ENCODE measurements at places on chromosomes 12 and 14.

GRCh38 chr14:99566390-99567354 lies 37.3 kb downstream of the CCDC85C start:
- DNase-seq: no peak

- no peak for DNase-seq
Measured at GRCh38 chr12:1797991-1798640, 22.2 kb upstream of the LRTM2 start.

GRCh38 chr12:127749416-127749815 lies 517.6 kb upstream of the TMEM132C start:
- no peak for DNase-seq

GRCh38 chr12:76568130-76568529 lies 8.6 kb upstream of the OSBPL8 start:
- DNase-seq: no peak

DNA sequence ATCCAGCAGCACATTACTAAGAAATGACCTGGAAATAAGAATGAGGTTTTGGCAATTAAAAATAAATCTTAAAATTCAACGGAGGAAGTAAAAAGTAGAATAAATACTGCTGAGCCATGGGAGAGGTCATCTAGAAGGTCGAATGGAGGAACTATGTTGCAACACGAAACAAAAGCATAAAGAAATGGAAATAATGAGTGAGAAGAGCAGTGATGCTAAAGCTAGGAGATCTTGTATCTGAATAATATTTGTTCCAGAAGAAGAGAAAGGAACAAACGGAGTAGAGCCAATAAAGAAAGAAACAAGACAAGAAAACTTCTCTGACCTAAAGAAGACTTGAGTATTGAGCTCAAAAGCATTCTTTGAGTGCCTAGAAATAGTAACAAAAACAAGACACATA lies 6.6 kb upstream of the KRT7 start:
- DNase-seq: no peak

DNA sequence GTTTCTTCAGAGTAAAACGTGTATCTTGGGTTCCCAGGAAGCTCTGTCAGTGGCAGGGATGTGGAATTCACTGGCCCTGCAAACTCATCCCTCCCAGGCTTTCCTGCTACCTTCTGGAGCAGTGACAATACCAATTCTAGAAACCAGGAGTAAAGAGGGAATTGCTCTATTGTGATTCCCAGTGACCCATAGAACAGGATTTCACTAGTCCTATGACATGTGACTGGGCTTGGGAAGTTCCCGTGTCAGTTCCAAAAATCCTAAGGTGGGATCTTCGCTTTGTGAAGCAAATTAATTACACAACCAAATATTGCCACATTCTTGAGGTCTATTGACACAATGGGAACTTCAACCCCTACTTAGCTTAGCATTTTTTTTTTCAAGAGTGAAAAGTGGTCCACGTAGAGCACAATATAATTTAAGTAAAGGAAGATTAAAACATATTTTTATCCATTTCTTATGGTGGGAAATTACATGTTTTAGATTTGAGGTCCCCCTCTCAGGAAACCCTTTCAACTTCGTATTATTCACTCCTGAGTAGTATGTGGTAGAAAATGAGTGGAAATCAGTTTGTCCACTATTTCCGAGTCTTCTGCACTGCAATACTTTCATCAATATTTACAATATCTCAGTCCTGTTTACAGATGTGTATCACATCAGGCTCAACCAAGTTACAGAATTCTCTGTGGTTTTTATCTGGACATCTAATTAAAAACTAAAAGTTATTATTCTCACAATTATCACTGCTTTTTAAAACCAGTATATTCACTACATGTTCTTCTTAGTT lies 88.9 kb upstream of the SOX5 start:
- DNase-seq: no peak

- no peak for DNase-seq
Measured at GRCh38 chr14:98984719-98985041, 287.3 kb downstream of the BCL11B start.

DNA sequence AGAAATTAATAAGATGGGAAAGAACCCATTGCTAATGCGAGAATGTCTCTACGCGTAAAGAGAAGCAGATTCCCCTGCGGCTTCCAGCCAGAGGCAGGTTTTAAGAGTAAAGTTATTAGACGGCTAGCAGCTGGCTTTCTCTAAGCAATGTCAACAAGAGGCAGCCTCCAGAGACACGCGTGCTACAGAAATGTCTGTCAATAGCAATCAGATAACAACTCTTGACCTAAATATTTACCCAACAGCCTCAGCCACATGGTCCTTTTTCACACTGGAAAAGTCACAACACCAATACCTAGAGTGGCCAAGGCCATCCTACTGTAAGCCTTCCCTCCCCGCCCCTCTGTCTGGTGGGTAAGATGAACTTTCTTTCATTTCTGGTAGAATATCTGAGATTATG lies 146.0 kb upstream of the SFSWAP start:
- no peak for DNase-seq

GRCh38 chr12:122243965-122244364 lies 18.1 kb upstream of the DIABLO start:
- DNase-seq: no peak

GRCh38 chr14:23566112-23566777 lies 1.3 kb downstream of the AP1G2 start:
- no peak for DNase-seq

- no peak for DNase-seq
Measured at GRCh38 chr12:107583551-107583950, 102.0 kb upstream of the PWP1 start.

DNA sequence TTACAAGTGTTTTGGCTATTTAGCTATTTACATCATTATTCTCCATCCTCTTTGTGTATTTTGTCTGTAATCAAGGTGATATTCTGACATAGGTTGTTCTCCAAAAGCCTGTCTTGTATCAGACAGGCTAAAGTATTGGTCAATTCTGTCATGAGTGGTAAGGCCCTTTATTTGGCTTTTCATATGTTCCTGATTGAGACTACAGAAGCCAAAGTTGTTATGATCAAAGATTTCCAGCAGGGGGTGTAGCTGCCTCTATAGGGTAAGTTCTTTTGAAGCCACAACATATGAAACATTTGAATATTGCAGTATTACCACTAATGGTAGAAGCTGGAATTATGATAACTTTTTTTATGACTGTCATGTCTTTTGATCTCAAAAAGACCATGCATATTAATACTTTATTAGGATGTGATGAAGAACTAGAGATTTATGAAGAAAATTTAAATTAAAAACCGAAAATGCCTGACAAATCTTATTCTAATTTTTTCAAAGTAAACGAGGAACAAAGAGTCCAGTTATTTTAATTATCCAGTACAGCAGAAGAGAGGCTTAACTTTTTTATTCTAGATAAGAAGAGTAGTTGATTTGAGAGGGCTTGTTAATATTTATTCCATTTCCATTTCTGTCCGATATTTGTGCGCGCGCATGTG lies 3.4 kb upstream of the ARHGAP5 start:
- no peak for DNase-seq

DNA sequence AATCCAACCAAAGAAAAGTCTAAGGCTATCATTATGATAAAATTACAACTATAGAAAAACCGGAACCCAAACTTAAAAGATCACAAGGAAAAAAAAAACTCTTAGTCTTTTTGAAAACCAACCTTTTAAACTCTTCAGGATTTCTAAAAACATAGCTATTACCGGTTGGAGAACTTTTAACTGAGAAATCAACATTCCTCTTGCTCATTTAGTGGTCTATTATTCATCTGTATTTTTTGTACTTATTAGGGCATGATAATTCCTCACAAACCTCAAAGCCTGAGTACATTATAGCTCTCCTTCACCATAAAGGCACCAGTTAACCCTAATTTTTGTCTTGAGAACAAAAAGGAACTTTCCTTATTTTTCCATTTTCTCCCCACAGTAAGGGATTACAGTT lies 10.4 kb downstream of the LUM start:
- DNase-seq: no peak

- no peak for DNase-seq
Measured at GRCh38 chr12:27971606-27972005, 927 bp downstream of the PTHLH start.

DNA sequence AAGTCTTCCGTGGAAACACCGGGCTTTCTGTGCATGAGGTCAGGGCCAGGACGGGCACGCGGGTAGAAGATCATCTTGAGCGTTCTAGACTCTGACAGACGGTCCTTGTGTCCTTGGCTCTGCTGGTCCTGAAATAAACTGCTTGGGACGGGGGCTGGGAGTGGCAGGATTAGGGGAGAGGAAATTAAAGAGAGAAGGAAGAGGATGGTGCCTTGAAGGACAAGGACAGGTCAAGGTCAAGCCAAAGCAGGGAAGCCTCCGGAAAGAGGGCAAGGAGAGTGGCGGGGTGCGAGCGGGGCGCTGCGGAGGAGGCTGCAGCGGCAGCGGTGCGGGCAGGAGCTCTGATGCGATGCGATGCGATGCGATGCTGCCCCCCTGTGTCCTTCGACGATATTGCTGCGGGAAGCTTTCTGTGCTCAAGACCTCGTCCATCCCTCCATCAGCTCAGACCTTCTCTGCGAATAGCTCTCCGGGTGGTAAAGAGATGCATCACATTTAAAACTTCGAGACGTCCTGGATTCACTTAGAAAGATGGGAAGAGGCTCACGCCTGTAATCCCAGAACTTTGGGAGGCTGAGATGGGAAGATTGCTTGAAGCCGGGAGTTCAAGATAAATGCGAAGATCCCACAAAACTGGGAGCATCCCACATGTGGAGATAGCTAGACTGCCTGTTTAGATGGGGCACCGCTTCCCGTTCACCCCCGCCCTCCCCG lies 110.1 kb upstream of the TMEM132D start:
- DNase-seq: no peak

DNA sequence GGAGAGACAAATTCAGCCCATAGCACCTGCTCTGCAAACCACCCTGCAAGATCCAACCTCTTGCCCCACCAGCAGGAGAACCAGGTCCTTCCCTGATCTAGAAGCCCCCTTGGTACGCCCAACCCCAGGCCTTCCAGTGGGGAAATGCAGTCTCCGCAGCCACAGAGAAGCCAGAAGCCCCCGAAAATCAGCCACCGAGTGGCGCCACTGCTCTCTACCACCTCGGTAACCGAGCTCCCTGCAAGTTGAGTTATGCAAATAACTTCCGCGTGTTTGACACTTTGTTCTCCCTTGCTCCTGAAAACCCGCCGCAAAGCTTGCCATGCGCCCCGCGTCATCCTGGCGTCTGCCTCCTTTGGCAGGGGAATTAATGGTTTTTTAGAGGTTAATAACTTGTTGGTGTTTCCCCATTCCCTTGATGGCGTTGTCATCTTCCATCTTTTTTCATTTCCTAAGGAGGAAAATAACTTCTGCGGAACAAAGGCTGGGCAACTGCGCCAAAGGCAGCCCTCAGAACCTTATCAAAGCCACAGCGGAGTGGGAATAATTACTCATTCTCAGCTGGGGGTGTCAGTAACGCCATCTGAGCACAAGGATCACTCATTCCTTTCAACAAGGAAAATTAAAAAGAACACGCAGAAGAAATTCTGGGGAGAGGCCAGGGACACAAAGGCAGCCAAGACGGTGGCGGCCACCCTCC lies 60.4 kb downstream of the FZD10 start:
- DNase-seq: no peak

DNA sequence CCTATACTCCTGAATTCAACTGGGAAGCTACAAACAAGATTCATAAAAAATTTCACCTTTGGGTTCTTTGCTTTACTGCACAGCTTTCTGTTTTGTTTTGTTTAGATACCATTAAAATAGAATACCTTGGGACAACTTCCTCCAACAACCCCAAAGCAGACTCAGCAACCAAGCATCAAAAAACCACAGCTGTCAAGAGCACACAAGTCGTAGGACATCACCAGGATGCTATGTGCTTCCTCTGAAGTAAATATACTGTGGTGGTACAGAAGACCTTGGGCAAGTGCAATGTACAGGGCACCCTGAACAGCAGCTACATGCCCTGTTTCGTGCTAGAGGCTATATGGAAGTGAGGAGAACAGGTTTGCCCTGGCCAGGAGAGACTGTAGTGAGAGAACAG lies 359.3 kb downstream of the BCL11B start:
- DNase-seq: no peak

DNA sequence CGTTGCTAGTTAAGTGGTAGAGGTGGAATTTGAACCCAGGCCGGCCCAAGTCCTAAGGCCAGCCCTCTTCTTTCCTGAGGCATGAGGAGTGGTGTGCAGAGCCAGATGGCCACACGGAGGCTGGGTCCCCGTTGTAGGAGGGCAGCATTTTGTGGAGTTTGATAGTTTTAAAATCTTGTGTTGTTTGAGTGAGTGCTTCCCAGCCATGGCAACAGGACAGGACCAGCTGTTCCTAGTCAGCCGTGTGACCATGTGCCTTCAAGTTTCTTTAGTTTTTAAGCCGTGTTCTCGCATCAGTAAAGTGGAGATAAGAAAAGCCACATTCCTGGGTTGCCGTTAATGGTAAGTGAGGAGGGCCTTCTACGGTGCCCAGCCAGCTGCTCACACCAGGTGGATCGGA lies 44.4 kb downstream of the UBE3B start:
- DNase-seq: no peak

- no peak for DNase-seq
Measured at GRCh38 chr14:75551021-75551420, 27.4 kb upstream of the FLVCR2 start.

DNA sequence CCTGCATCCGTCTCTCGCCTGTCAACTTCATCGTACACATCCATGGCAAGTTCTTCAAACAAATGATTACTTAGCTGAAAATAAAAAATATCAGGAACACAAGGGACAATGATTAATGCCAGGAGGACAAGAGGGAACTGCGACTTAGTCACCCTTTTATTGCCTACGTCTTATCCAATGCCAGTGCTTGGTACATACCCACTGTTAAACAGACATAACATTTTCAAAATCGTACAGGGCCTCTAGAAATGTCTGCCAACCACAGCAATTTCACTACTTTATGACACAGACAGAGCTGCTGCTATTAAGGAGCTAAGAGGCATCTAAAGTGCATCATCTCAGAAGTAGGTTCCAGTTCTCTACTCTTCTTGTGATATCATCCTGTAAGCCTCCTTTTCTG lies 34.6 kb downstream of the GIT2 start:
- no peak for DNase-seq

DNA sequence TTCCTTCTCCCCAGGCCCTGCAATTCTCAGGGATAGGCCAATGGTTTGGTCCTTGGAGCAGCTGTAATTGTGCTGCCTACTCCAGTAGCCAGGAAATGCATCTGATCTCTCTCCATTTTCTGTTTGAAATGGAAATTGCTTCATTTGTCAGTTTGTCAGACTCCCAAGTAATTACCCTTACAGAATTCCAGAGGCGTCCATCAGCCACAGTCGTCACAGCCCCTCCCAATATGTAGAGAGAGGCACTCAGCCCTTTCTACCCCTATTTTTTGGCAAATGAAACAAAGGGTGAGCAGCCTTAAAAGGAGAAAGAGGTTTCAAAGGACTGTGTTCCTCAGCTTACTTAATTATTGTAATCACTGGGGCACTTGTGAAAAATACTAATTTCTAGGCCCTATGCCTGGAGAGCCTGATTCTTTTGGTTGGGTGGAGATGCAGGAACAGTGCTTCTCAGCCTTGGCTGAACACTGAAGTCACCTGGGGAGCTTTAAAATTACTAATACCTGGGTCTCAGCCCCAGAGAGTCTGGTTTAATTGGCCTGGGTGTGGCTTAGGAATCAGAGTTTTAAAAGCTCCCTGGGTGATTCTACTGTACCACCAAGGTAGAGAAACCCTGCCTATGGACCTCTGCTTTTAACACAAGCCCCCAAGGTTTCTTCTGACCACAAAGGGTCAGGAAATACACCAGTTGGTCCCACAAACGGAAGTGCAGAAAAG lies 190.0 kb downstream of the EMP1 start:
- DNase-seq: no peak

All from bone marrow (tissue), 2 donors.